ENCODE measurements at places on chromosomes 12 and 14.

GRCh38 chr12:30200864-30201263 is 417.1 kb upstream of the TMTC1 start:
- no peak for DNase-seq

GRCh38 chr14:65880507-65880906 is 468.0 kb downstream of the FUT8 start:
- no peak for DNase-seq

DNA sequence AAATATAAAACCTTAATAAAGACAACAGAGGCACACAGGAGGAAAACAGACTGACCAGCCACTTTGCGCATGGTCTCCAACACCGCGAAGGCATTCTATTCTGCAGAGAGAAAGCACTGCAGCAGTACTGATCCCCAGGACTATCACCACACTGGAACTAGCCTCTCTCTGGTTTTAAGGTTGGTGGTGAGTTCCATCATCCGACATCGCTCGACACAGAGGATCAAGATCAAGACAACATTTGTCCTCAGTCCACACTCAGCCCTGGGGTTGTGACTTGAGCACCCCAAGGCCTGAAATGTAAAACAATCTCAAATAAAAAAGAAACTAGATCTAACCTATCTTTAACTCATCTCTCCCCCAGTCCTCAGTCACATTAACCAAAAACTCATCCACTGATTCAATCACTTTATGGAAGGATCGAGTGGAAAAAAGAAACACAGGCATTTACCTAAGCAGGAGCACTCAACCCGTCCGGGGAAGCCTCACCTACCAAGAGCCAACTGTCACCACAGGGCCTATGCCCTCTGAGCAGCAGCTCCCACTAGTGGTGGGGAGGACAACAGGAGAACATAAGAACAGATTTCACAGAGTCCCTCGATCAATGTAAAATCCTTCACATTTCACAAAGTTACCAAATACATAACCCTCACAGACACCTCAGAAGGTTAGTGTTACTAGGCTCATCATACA is 17.7 kb downstream of the STXBP6 start:
- DNase-seq = no peak

DNA sequence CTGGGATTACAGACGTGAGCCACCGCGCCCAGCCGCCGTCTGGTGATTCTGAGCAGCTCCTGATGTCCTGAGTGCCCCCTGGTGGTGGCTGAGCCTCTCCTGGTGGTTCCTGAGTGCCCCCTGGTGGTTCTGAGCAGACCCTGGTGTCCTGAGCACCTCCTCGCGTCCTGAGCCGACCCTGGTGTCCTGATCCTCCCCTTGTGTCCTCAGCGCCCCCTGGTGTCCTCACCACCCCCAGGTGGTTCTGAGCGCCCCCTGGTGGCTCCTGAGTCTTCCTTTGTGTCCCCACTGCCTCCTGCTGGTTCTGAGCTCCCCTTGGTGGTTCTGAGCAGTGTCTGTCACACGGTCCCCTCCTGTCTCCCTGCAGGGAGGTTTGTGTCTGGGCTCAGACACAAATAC is 1304.9 kb downstream of the TMEM121 start:
- DNase-seq = no peak

GRCh38 chr14:100688598-100689461 is 37.9 kb upstream of the DLK1 start:
- DNase-seq = no peak

DNA sequence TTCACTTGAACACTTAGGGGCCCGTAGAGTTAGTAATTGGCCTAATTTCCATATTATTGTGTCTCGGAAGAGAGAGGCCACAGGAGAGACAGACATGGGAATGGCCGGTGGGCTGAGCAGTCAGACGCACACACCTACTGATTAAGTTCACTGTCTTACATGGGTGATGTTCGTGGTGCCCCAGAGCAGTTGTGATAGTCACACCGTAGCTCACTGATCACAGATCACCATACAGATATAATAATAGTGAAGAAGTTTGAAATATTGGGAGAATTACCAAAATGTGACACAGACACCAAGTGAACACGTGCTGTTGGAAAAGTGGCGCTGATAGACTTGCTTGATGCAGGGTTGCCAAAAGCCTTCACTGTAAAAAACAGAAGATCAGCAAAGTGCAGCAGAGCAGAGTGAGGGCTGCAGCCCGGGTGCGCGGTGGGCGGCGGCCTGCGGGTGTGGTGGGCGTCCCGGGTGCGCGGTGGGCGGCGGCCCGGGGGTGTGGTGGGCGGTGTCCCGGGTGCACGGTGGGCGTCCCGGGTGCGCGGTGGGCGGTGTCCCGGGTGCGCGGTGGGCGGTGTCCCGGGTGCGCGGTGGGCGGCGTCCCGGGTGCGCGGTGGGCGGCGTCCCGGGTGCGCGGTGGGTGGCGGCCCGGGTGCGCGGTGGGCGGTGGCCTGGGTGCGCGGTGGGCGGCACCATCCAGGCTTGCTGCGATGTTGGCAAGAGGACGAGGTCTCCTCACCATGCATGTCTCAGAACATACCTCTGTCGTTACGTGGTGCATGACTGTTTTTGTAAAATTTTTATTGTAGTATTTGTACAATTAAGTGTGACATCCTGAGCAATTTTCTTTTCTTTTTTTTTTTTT is 34.3 kb upstream of the TEX22 start:
- DNase-seq = no peak

GRCh38 chr14:62614122-62614521 is 431.1 kb downstream of the KCNH5 start:
- no peak for DNase-seq

DNA sequence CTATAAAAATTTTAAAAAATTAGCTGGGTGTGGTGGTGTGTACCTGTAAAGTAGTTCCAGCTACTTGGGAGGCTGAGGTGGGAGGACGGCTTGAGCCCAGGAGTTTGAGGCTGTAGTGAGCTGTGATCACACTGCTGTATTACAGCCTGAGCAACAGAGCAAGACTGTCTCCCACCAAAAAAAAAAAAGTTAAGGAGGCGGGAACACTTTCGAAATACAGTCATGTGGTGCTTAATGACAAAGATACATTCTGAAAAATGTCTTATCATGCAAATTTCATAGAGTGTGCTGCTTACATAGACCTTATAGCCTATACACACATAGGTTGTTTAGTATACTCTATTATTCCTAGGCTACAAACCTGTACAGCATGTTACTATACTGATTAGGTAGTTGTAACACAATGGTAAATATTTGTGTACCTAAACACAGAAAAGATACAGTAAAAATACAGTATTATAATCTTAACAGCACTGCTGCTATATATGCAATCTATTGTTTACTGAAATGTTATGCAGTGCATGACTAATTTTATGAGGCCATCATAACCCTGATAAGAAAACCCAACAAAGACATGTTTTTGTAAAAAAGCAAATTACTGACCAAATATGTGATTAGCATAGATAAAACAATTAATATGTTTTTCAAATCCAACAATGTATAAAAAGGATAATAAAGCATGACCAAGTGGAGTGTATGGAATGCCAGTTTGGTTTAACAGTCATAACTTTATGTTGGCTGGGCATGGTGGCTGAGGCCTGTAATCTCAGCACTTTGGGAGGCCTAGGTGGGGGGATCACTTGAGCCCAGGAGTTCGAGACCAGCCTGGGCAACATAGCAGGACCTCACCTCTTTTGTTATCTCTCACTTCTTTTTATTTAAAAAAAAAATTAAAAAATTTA is 11.4 kb downstream of the EIF2S1 start:
- DNase-seq = no peak

- no peak for DNase-seq
These were observed 124.4 kb downstream of the VEZT start for GRCh38 chr12:95342008-95342407.

DNA sequence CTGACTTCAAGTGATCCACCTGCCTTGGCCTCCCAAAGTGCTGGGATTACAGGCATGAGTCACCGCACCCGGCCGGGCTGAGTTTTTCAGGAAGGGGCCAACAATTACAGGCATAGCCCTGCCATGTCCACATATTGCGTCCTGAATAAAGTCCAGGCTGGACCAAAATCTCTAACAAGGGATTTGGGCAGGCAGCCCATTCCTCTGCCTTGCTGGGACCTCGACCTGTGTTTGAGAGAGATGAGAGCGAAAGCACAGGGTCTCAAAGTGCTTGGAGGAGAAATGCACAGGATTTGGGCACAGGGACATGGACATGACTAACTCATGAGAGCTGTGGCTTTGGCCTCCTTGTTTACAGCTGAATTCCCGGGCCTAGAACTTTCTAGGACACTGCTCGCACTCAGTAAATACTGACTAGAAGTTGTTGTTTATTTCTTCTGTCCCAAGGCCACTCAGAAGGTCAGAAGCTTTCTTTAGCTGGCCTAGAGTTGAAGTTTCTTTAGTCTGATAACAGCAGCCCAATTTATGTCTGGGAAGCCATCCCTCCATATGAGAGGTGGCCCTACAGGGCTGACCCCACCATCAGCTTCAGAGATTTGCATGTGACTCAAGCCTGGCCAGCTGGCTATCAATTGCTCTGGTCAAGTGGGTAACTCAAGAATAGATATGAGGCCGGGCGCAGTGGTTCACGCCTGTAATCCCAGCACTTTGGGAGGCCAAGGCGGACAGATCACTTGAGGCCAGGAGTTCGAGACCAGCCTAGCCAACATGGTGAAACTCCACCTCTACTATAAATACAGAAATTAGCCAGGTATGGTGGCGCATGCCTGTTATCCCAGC is 11.7 kb downstream of the CAMKK2 start:
- no peak for DNase-seq
